ENCODE measurements at places on chromosomes 5 and 9.
A peak's percentile ranks its signal among the peaks of the same experiment; 100 is the strongest.

- peak; percentile 33 for DNase-seq
Measured at GRCh38 chr9:131982671-131983239, 96.9 kb downstream of the MED27 start.

GRCh38 chr5:172634106-172634899, 6.8 kb upstream of the NEURL1B start:
- no peak for DNase-seq

- peak; percentile 47 for DNase-seq
Measured at GRCh38 chr9:111825468-111826145, 30.9 kb upstream of the SHOC1 start.

- no peak for DNase-seq
Measured at GRCh38 chr5:42483472-42484154, 60.4 kb downstream of the GHR start.

DNA sequence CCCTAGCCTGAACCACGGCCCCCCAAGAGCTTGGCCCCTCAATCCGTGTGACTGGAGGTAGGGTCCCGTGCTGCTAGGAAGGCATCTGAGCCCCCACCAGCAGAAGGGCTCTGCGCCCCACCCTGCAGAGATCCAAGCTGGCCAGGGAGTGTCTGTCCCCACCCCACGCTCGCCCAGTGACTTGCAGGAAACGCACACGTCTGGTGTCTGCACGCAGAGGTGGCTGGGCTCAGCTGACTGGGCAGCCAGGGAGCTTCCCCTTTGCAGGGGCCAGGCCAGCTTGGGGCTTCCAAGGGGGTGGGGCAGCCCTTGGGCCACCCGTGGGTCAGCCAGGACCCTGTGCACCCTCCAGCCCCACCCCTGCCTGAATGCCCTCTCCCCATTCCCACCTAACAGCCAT, 24.3 kb downstream of the NOTCH1 start:
- no peak for DNase-seq

- DNase-seq, result no peak
Measured at GRCh38 chr9:115649991-115650472, 503.6 kb upstream of the PAPPA start.

DNA sequence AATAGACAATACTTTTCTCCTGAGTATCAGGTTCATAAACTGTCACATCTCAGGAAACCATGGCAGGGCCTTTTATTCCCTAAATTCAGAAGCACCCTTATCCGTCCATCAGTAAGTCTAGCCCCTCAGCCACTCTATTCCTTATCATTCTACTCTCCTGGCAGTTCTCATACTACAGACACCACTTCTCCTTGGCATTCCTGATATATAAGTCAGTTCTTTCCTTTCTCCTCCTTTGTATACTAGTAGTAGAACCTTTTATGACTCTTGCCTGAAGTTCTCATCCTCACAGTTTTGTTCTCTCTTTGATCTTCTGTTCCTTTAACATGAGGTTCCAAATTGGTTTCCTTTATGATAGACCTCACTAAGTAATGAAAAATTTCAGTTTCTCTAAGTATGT, 29.3 kb downstream of the GRAMD2B start:
- DNase-seq, result no peak
